Stimulated activated CD4-positive, alpha-beta T cell treated with anti-CD3 and anti-CD28 coated beads, TNF-alpha, amount 100 ng/mL, for 4 hours (primary cell): ENCODE measurements at places on chromosomes 16 and 17.

DNA sequence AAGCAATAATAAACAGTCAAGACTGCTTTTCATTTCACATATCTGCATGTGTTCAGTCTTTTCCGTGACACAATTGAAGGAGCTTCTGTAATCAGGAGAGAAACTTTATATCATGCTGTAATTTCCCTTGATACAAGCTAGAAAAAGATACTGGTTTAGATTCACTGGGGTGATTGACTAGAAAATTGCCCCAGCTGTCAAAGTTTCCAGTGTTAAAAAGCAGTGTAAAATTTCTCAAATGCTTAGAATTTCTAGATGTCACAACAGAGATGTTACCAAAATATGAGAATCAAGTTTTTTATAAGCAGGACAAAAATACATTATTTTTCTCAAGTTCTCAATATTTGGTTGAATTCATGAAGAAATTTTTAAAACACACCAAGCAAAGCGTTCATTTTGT lies 292.4 kb upstream of the HSBP1 start:
- DNase-seq: no peak

DNA sequence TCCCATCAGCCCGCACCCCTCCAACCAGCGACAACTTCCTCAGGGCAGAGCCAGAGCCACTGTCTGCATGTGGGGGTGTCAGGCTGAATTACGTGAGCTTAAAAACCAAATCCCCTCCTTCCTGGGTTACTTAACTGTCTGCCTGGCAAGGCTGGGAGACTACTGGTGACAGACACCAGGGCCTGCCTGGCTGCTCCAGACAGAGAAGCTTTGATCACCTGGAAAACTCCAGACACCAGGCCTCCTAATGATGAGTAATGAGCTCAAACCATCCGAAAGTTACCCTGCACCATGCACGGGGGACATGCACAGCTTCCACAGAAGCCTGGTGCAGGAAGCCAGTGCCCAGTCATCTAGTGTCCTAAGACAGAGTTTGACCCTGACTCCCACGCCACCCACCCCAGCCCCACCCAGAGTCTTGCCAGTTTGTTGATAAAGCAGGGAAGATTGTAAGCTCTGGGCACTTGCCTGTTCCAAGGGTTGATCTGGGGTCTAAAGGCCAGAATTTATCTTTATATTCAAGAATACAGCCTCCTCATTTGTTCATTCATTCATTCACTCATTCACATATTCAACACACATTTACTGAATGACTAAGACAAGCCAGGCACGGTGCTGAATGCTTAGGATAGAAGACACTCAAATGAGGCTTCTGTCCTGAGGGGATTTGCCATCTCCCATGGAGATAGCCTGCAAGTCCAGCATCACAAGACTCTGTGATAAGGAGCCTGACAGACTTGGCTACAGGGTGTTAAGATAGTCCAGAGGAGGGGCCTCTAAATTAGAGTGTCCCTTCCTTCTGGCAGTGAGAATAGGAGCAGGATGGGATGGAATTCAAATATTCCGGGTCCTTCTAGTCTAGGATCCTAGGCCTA lies 7.2 kb upstream of the CCDC182 start:
- no peak for DNase-seq

GRCh38 chr17:60159479-60159866 lies 9.7 kb downstream of the CA4 start:
- DNase-seq: no peak

GRCh38 chr16:52460639-52461178 lies 86.2 kb downstream of the TOX3 start:
- DNase-seq: no peak

GRCh38 chr17:62825182-62825581 lies 17.1 kb upstream of the MARCHF10 start:
- no peak for DNase-seq

- no peak for DNase-seq
Measured at GRCh38 chr17:7836596-7837407, 2.8 kb downstream of the KDM6B start.

DNA sequence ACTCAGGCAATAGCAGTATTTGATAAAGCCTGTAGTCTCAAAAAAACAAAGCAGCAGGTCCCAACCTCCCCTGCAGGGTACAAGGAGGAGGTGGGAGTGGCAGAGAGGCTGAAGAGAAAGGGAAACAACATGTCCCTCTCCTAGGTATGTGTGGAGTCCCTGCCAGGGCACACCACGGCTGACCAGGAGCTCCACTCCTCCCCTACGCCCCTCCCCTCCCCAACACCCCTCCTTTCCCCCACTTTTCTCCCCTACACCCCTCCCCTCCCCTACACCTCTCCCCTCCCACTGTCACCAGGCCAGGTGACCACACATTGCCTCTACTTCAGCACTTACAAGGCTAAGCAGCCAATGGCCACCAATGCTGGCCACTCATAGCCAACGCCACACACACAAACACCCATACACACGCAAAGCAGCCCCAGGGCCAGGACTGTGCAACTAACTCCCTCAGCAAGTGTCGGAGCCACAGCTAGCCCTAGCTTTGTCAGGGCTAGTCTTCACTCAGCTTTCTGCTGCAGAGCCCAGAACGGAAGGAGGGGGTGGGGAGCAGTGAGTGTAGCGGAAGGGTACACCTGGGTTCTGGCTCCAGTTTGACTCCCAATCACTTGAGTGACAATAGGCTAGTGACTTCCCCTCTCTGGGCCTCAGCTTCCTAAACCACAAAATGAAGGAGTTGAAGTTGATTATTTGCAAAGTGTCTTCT lies 8.2 kb downstream of the CAVIN1 start:
- DNase-seq: peak; percentile 50

GRCh38 chr16:89105599-89106151 lies 12.0 kb downstream of the ACSF3 start:
- no peak for DNase-seq

DNA sequence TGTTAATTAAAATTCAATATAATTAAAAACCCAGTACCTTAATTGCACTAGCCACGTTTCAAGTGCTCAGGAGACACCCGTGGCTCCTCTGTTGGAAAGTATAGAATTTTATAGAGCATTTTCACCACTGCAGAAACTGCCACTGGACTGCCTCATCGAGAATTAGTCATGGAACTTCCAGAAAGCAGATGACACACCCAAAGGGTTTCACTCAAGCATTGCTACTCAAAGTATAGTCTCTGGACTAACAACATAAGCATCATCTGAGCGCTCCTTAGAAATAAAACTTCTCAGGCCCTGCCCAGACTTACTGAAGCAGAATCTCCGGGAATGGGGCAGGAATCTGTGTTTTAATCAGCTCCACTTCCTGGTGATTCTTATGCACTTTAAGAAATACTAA lies 63.5 kb upstream of the GPR139 start:
- DNase-seq: no peak

GRCh38 chr17:39923836-39924690 lies 3.3 kb downstream of the ORMDL3 start:
- DNase-seq: no peak

- DNase-seq: peak; percentile 29
Measured at GRCh38 chr16:1991135-1991551, 1.4 kb downstream of the SYNGR3 start.

GRCh38 chr17:50425682-50426471 lies at the start of gene ACSF2:
Gene ACSF2, plus strand, starts transcription at chr17:50426218. Its CDS starts 44 bp downstream, at chr17:50426262.
- peak; percentile 32 for DNase-seq

GRCh38 chr17:80992077-80992947 lies 671 bp downstream of the CHMP6 start:
- DNase-seq: no peak

GRCh38 chr17:74566132-74566753 lies 1.1 kb downstream of the CD300H start:
- no peak for DNase-seq

- no peak for DNase-seq
Measured at GRCh38 chr17:19510903-19511302, 22.8 kb upstream of the SLC47A1 start.

DNA sequence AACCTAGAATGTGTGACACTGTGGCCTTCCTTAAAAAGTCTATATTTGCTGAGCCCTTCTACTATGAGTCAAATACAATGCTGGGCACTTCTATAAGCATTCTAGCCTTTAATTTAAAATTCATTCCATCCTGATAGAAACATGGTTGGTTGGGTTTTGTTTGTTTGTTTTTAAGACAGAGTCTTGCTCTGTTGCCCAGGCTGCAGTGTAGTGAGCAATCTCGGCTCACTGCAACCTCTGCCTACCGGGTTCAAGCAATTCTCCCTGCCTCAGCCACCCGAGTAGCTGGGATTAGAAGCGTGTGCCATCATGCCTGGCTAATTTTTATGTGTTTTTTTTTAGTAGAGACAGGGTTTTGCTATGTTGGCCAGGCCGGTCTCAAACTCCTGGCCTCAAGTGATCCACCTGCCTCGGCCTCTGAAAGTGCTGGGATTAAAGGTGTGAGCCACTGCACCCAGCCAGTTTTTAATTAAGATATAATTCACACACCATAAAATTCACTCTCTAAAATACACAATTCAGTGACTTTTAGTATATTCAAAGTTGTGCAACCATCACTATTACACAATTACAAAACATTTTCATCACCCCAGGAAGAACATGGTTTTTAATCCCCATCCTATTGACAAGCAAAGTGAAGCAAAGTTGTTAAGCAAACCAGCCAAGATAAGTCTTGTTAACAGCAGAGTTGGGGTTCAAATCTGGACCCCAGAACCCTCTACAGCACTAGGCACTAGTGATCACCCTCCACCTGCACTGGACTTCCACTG lies 42.8 kb downstream of the CMTM4 start:
- no peak for DNase-seq

DNA sequence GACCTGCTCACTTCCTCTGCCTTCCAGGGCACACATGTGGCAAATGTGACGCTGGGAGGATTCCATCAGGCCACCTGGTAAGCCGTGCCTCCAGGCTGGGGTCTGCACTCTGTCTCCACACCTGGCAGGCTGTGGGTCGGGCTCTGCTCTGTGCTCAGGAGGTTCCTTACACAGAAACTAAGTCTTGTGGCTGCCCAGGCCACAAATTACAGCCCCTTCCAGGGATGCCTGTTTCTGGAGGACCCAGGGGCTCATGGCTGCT lies 58.2 kb downstream of the RMI2 start:
- no peak for DNase-seq

DNA sequence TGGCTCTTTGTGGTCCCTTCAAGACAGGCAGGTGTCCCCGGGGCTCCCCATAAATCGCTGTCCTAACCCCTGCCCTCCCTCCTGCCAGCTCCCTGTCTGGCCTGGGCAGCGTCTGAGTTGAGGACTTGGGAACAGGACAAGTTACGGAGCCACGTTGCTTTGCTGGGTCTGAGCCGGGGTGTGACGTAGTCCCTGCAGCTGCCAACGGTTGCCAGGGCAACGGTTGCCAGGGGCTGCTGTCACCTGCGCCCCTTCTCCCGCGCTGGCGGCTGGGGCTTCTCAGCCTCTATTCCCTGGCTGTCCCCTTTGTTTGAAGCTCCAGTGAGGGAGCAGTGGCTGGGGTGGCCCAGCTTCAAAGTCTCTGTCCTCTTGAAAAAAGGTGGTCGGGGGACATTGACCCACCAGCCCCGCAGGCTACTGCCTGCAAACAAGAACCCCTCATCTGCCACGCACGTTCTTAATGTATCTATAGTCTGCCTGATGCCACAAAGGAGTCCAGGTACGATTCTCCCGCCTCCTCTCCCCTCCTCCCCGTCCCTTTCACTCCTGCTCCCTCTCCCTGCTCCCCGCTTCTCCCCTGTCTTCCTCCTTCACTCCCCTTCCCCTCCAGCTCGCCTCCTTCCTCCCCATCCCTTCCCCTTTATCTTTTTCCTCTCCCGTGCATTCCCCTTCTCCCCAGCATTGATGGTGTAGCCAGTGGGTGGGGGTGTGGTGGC lies 10.9 kb downstream of the ADGRG1 start:
- no peak for DNase-seq

- DNase-seq: no peak
Measured at GRCh38 chr17:71870546-71870862, 250.3 kb upstream of the SOX9 start.

DNA sequence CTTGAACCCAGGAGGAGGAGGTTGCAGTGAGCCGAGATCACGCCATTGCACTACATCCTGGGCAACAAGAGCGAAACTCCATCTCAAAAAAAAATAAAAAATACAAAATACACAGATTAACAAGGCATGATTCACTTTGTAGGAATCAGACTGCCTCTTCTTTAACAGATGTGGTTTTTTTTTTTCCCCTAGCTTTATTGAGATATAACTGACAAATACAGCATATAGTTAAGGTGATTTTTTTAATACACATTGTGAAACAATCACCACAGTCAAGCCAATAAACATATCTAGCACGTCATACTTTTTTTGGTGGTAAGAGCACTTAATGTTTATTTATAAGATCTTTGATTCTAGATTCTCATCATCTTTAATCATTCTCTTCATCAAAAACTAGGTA lies 87.8 kb downstream of the SPAG9 start:
- no peak for DNase-seq
